ENCODE measurements at places on chromosomes 5 and 9.

DNA sequence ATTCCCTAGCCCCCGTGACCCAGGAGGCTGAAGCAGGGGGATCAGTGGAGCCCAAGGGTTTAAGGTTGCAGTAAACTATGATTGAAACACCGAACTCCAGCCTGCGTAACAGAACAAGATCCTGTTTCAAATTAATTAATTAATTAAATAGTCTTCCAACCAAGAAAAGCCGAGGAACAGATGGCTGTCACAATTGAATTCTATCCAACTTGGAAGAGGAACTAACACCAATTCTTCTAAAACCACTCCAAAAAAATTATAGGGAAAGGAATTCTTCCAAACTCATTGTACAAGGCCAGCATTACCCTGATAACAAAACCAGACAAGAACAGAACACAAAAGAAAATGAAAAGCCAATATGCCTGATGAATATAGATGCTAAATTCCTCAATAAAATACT, 43.4 kb upstream of the RGS7BP start:
- DNase-seq: no peak

DNA sequence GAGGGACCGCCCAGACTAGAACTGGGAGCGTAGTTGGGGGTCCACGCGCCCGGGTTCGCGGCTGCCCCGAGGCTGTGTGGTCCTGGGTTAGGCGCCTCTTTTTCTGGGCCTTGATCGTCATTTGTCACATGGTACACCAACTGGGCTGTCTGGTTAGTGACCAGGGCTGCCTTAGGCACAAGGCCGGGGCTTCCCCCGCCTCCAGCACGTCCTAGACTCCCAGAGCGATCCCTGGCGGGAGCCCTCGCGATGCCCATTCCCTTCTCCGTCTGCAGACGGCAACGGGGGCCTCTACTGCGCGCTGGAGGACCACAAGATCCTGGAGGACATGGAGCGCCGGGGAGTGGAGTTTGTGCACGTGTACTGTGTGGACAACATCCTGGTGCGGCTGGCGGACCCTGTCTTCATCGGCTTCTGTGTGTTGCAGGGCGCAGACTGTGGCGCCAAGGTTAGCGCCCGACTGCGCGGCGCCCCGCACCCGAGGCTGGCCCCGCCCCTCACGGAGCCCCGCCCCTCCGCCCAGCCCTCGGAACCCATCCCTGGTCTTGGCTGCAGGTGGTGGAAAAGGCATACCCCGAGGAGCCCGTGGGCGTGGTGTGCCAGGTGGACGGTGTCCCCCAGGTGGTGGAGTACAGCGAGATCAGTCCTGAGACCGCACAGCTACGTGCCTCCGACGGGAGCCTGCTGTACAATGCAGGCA, 1.5 kb downstream of the UAP1L1 start:
- DNase-seq: no peak

DNA sequence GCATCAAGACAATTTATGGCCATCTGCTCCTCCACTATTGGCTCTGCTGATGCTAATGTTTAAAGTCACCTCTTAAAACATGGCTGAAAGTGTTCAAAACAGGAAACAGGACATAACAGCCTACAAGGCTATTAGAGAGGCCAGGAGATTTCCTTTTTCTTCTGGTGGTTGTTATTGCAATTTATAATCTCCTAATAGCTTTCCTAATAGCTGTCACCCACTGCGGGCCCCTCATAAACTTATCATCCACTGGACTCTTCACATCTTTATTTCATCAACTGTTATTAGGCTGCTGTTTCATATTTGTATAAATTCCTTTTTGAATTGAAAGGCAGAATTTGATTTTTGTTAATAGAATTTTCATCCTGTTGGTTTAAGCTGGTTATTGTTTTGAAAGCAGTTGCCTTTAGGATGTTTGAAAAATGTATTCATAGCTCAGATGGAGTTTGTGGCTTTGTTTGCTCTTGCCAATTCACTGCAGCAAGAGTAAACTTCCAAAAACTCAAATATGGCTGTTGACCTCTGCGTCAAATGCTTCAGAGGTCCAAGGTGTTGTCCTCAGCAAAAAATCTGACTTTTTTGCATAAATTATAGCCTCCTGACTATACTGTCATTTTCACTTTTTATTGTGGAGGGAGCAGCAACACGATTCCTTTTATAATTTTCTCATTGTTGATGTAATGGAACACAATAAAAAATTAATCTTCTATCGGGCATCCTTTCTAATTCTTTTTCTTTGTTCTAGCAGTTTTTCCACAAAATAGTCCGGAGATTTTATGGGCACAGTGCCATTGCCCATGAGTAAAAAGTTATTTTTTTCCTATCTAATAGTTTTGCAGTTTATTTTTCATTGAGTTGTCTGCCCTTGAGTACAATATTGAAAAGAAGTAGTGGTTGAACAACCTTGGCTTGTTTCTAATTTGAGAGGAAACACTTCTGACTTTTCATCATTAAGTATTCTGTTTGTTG, 69.3 kb downstream of the MAT2B start:
- DNase-seq: no peak

GRCh38 chr9:91516777-91517176, 93.1 kb upstream of the NFIL3 start:
- DNase-seq: no peak

GRCh38 chr9:93265301-93265971, 81.5 kb downstream of the WNK2 start:
- DNase-seq: no peak

Measured in stimulated activated CD4-positive, alpha-beta T cell treated with anti-CD3 and anti-CD28 coated beads, Interleukin-4, amount 100 ng/mL, for 4 hours (primary cell).